CD8-positive, alpha-beta memory T cell (primary cell): ENCODE measurements at places on chromosomes 11 and 22.
A peak's percentile ranks its signal among the peaks of the same experiment; 100 is the strongest.

GRCh38 chr11:27795955-27796861, 96.0 kb upstream of the BDNF start:
- no peak for DNase-seq

- peak; percentile 49 for DNase-seq
Measured at GRCh38 chr11:69292221-69292648, 1.7 kb upstream of the MYEOV start.

DNA sequence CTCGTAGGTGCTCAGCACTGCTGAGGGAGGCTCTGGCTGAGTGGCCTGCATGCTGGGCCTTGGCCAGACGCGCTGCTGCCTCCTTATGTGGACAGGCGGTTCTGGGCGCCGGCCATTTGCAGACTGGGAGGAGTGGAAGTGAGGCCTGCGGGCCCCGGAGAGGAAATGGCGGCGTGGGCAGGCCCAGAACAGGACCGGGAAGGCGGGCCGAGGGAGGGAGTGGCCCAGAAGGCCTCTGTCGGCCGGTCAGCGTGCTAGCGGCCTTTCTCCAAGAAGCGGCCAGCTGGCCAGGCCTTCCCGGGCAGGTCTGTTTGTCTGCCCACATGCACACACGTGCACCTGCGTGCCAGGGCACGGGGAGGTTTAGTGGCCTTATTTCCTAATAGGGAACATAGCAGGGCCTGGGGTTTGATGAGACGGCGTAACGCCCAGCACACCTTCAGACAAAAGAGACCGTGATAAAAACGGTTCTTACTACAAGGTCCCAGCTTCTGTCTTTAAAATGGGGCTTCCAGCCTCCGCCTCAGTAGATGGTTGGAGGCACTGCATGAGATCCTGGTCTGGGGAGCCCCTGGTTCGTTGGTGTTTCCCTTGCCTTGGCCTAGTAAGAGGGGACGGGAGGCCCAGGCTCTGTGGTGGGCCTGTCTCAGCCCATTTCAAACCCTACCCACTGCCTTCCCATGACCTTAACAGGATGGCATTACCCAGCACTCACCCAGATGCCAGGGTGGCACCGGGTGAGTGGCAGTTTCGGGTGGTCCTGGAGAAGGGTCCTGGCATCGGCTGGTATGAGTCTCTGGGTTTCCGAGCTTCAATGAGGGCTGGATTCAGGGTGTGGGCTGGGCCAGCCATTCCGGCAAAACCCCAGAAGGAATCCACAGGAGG, 65.1 kb upstream of the PPARA start:
- no peak for DNase-seq

- peak; percentile 93 for DNase-seq
Measured at GRCh38 chr11:777288-778255, at the start of gene GATD1. GATD1 (minus strand) TSS chr11:777487; CDS start chr11:777462, 25 bp downstream.

- no peak for DNase-seq
Measured at GRCh38 chr11:79165908-79166307, 274.9 kb downstream of the TENM4 start.

- DNase-seq = no peak
Measured at GRCh38 chr11:131240421-131240820, 130.0 kb upstream of the NTM start.

DNA sequence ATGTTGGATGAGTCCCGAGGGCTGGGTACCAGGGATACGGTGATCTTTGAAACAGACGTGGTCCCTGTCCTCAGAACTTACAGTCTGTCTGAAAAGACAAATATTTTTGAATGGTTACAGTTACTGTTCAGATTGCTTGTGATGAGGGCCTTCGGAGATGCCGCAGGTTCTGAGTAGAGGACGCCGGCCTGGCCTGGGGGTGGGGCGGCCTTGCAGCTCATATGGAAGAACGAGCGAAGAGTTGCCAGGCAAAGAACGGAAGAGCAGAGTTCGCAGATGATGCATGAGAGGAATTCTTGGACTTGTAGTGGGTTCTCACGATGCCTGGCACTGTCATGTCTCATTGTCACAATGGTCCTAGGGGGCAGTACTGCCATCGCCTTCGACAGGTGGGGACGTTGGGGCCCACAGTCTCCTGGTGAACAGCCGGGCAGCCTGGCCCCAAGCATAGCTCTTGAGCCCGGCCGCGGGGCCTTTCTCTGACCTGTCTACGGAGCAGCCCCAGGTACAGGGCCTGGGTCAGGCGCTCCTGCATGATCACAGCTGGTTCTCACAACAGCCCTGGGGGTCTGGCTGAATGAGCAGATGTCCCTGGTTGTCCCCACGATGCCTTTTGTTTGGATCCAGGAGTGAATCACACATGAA, 60.9 kb upstream of the PARVG start:
- DNase-seq = no peak

DNA sequence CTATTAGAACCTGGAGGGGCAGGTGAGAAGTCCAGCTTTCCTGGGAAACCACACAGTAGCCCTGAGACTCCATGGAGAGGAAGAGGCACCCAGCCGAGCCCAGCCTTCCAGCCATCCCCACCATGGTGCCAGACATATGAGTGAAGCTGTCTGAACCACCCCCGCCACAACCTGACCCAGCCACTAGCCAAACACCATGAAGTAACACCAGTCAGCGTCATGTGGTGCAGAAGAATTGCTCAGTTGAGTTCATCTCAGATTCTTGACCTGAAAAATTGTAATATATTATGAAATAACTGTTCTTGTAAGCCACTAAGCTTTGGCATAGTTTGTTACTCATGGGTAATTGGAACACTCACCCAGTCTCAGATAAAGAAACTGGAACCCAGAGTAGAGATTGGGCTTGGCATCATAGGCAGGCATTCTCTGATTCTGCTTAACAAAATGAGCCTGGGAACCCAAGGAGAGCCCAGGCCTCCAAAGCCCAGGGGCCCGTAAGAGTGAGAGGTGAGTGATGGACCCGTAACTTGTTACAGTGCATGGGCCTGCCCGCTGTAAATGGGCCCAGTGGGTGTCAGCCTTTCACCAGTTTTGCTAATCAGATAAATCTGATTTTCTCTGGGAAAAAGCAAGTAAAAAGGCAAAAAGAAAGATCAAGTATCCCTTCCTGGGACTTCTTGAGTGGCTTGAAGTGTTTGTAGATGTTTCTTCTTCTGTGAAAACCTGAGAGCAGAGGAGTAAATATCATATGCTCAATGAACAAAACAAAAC, 305.5 kb downstream of the DDX10 start:
- no peak for DNase-seq

- DNase-seq = no peak
Measured at GRCh38 chr11:2911785-2912391, 17.3 kb downstream of the PHLDA2 start.

- DNase-seq = no peak
Measured at GRCh38 chr22:20654343-20655208, 119.3 kb upstream of the SERPIND1 start.

DNA sequence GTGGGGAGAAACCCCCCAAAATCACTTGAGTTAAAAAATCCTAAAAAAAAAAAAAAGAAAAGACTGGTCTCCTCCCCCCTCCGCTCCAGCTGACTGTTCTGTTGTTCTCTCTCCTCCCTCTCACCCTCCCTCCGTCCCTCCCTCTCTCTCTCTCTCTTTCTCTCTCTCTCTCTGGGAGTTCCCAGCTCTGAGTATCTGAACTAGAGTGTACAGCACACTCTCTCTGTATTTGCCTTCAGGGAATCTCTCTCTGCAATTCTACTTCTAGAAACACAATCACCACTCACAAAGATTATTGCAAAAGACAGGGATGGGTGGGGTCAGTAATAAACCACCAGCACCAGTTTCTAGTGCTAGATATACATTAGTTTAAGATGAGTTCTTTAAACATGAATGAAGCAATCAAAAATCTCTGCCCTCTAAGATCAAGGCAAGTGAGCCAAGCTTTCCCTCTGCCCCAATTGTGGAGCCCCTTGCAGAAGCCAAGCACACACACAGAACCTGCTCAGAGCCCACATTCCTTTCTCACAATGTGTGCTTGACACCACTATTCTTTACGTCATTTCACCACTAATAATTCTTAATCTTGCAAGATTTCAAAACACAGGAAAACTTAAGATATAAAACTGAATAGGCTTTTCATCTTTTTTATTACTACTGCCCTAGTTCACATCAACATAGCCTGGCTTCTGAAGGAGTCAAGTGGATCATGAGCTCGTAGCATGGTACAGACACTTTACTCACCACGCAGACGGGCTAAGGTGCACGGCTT, 133.5 kb downstream of the RBFOX2 start:
- DNase-seq = no peak

DNA sequence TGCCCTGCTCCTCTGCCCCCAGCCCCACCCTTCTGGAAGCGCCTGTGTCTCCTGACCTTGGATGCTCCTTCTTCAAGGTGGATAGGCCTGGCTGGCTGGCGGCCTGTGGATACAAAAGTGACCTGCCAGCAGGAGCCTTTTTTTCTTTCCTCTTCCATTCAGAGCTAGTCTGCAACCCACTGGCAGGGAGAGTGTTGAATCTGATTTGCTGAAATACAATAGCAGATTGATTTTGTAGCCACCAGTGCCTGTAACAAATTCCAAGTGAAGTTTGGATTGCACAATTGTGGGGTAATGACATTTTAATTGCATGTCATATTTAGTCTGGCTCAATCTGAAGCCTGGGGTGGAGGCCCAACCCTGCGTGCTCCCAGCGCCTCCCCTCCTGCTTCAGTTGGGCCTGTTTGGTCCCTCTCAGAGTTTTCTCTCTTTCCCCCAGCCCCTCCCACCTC, 97.2 kb downstream of the GRIK4 start:
- DNase-seq = no peak

- no peak for DNase-seq
Measured at GRCh38 chr22:23744001-23744400, 6.9 kb downstream of the ZNF70 start.

DNA sequence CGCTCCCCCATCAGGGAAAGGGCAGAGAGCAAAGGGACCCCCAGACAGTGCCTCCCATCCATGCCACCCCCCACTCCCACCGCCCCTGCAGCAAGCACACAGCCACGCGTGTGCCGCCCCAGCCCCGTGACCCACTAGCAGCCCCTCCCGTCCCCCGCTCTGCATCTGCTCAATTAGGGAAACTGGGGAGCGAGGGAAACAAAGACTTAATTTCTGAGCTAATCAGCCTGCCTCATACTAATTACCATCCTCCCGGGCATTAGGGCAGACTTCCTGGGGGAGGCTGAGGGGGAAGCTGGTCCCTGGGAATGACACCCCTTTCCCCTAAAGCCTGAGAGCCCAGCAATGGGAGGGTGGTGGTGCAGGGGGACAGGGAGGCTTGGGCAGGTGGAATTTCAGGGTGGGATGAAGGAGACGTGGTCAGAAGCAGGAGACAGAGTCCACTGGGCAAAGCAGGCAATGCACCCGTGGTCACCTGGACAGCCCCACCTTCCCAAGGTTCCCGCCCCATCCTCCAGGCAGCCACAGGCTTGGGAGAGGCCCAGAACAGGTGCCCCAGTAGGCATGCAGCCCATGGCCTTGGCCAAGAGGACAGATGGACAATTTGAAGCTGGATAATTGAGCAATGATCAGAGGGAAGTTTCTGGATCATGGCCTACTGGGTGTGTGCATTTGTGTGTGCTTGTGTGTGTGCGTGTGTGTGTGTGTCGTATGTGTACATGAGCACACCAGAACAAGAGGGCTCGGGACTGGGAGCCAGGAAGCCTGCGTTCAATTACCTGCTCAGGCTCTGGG, 20.6 kb downstream of the ELFN2 start:
- no peak for DNase-seq

DNA sequence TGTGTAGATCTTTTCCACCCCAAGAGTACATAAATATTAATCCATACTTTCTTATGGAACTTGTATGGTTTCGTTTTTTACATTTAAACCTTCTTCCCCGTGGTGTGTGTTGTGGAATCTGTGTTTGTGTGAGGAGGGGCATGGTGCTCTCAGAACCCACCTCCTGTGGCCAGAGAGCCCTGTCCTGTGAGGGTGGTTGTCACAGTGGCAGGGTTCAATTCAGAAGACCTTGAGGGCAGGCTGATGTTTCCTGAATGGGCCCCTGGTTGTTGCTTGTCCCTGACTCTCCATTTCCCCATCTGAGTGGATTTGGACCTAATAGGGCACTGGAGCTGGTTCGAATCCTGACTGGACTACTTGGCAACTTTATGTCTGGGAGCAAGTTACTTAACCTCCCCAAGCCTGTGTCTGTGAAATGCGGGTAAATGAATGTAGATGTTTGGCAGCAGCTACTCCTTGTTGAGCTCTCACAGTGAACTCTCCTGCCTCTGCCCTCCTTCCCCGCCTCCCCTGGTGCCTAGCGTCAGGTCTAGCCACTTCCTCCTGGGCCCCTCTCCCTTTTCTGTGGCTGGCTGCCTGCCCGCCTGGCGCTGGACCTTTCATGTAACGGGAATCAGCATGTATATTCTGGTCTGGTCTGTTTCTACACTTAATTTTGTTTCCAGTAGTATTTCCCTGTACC, 7.3 kb downstream of the NEAT1 start:
- peak; percentile 71 for DNase-seq

DNA sequence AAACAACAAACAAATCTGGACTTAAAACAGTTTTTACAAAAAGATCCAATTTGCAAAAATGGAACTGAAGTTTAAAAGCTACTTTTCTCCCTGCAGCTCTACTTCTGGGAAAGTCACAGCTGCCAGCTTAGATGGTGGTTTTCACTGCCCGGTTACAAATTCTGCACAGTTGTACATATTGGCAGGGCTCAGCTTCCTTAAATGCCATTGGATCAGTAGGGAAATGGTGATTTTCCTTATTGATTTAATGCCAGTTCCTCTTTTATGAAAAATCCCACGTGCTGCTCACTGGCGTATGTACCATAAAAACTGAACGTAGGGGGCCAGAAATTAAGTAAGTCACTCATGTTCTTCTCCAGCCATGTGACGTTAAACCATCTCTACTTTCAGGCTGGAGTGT, 22.8 kb downstream of the GRAP2 start:
- no peak for DNase-seq

DNA sequence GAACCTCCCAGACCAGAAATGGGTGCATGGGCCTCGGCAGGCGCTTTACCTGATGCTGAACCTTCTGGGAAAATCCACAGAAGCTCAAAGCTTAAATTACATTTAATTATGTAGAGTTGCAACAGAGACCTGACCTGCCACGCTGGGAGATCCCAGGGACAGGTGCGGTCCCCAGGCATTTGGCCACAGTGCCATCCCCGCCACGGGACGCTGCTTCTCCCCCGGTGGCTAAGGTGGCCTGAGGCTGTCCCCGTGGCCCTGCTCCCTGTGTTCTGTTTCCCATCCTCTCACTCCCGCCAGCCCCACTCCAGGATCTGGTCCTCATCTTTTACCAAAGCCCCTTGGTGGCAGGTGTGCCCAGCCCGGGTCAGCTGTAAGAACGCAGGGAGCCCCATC, 39.6 kb downstream of the GRAMD4 start:
- no peak for DNase-seq

- no peak for DNase-seq
Measured at GRCh38 chr11:65539744-65540289, 14.9 kb downstream of the SCYL1 start.
